Left colon (tissue), 2 donors: ENCODE measurements at places on chromosomes 5 and 9.

DNA sequence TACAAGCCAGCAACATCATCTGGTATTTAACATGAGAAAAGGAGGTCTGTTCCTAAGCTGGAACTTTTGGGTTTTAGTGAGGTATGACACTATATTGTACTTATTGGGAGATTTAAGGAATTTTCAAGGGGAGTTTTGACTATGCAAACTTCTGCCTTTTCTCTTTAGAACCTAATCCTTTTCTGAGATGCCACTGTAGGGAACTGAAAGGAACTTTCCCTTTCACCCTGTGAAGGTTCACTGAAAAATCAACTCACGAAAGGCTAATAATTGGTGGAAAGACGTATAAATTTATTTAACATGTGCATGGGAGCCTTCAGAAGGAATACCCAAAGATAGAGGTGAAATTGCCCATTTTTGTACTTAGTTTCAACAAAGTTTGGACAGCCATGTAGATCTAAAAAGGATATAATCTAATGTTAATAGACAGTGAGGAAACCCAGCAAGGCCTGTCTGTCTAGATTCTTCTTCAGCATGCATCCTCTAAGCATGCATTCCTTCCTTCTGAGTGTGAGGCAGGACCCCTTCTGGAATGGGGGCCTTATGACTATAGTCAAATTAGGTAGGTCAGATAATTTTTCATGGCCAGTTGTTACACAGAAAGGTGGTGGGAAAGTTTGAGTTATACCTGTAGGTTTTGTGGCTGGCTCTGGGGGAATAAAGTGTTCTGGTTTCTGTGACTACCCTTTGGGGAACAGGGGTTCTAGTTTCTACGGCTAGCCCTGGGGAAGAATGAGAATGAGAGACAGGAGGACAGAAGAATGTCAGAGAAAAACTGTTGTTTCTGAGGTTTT, 200.3 kb downstream of the C9orf152 start:
- DNase-seq = no peak

DNA sequence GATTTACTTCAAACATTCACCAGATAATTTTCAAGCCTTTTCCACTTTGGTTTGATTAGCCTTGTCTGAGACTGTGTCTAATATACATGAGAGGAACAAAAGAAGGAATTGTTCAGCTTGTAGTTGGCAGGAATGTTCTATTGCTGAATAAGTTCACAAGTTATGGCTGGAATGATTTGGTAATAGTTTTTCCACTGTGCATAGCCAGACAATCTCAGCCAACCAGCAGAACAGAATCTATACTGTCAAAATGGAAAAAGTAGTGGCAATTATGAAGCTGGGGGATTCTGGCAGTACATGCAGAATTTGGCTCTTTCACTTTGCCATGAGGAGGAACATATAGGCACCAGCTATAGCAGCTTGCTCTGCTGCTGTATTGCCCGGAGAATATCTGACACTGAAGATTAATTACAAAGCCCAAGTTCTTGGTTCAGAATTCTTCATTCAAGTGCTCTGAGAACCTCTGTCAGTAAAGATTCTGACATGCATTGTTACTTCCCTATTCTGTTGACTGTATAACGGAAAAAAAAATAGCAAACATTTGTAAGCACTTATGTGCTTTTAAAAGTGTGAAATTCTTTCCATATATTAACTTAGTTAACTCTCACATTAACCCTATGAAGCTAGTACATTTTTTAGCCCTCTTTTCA, 150.6 kb downstream of the PRR16 start:
- no peak for DNase-seq

DNA sequence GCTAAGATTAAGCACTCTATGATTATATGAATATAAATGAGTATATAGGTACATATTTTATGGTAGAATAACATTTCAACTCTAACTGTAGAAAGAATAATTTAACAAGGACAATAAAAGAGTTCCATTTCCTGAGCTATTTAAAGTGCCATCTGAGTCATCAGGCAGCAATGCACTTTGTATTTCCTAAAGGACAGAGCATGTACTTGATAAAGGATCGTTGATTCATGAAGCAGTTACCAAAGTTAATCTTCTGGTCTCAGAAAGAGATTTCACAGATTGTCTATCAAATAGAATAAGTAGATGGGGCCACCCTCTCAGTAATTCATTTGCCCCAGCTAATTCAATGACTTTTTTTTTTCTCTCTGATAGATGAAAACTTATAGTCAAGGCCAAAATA, 747.8 kb downstream of the CDH18 start:
- DNase-seq = no peak

DNA sequence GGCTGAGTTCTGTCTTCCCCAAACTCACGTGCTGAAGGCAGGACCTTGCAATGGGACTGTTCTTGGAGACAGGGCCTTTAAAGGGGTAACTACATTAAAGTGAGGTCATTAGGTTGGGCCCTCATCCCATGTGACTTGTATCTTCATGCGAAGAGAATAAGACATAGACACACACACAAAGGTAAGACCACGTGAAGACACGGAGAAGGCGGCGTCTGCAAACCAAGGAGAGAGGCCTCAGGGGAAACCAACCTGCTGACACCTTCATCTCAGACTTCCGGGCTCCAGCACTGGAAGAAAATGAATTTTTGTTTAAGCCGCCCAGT, 50.7 kb upstream of the KCNMB1 start:
- no peak for DNase-seq

- peak; percentile 2 for DNase-seq
Measured at GRCh38 chr9:134961331-134962064, 43.8 kb upstream of the FCN1 start.

- DNase-seq = no peak
Measured at GRCh38 chr9:120221844-120222243, 358.1 kb downstream of the CDK5RAP2 start.

DNA sequence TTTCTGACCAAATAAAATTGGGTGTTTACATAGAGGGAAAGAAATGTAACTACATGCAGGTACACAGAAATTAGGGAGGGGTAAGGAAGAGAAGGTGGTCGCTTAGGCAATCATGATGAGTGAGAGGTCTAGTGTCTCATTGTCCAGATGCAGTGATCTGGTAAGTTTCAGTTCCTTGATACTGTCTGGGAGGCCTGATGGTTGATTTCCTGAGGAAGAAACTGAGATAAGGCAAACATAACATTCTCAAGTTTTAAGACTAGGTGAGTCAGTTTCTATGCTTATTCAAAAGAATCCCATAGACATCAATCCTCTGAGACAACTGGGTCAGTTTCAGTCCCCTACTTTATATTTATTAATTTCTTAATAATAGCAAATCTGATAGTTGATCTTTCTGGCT, 843.3 kb upstream of the CDH10 start:
- DNase-seq = no peak

- DNase-seq = no peak
Measured at GRCh38 chr9:124291801-124292396, 34.1 kb downstream of the NEK6 start.

GRCh38 chr5:52560366-52560765, 227.3 kb upstream of the ITGA1 start:
- DNase-seq = no peak

- no peak for DNase-seq
Measured at GRCh38 chr9:108073823-108074222, 584.3 kb upstream of the KLF4 start.

DNA sequence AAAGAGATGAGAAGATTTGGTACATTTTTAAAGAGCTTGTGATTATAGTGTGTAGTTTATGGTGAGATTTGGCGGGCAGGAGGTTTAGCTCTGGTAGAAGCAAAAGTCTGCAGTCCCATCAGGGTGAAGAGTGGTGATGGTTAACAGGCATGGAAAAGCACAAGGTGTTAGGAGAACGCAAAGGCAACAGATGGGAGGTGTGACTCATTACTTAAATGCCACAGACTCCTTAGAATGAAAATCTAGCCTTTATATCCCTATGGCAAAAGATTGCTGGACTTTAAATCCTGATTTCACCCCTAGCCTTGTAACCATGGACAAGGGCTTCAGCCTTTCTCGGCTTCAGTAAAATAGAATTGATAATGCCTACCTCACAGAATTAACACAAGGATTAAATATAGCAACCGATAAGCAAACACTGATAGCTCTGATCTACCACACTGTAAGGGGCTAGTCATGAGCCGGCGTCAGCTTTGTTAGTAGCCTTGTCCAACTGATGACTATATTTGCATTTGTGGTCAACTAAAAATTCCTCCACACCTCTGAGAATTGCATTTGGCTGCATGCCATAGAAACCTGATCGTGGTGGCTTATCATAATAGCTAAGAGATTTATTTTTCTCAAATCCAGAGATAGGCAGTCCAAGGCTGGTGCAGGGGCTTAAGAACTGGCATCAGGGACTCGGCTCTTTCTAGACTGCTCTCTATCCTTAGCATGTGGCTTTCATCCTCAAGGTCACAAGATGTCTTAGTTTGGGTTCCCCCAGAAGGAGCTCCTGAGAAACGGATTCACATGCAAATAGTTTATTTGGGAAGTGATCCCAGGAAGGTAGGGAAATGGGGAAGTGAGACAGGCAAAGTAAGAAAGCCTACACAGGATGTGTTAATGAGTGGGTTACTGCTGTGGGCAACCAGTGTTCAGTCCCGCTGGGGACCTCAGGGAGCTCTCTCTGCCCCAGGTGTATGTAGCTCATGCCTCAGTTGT, 19.6 kb downstream of the MFAP3 start:
- peak; percentile 21 for DNase-seq

DNA sequence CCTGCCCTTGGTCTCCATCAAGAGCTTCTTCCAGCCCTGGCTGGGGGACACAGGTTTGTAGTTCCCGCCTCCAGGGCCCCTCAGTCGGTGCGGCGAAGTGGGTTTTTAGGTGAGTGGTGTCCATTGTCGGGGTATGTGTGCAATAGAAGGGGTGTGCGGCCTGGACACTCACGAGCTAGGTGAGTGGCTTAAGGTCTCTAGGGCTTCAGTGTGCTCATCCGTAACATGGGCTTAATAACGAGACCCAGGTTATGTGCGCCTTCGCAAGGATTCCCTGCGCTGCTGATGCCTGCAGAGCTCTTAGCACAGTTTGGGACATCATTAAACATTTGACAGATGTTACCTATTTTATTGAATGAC, 656 bp downstream of the CEP78 start:
- no peak for DNase-seq

DNA sequence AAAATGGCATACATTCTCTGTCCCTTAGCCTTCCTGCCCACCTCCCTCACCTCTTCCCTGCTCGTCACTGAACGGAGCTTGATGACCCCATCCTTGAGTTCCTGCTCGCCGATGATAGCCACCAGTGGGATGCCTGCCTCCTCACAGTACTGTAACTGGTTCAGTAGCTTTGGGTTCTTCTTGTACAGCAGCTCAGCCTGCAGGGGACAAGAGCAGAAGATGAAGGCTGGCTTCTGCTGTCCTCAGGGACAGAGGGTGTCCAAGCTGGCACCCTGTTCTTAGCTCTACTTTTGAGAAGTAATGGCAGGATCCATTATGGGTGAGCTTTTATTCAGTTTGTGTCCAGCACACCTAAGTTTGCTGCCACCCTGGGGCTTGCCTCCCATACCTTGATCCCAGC, 1.3 kb upstream of the DND1 start:
- DNase-seq = no peak

- DNase-seq = no peak
Measured at GRCh38 chr5:2071562-2071961, 188.8 kb upstream of the IRX4 start.

GRCh38 chr5:179606071-179606909, 17.2 kb downstream of the HNRNPH1 start:
- no peak for DNase-seq

- no peak for DNase-seq
Measured at GRCh38 chr5:126508962-126509279, 85.7 kb downstream of the GRAMD2B start.

- DNase-seq = no peak
Measured at GRCh38 chr5:16427587-16427986, 38.0 kb downstream of the ZNF622 start.

DNA sequence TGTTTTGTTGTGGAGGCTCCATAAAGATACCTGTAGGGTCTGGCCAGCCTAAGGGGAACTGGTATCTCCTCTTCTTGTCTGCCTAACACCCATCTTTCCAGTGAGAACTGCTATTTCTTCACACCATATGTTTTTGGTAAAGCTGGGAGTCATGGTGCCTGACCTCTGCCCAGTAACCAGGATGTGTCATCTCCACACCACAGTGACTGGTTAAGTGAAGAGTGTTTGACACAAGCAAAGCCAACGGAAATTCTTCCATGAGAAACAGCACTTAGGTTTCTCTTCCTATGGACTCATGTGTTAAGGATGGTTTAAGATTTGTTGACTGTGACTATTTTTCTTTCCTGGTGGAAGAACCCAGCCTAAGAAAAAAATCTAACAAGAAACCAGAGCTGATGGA, 111.5 kb downstream of the HTR4 start:
- no peak for DNase-seq

GRCh38 chr9:101167490-101168134, 139.1 kb downstream of the PLPPR1 start:
- no peak for DNase-seq

DNA sequence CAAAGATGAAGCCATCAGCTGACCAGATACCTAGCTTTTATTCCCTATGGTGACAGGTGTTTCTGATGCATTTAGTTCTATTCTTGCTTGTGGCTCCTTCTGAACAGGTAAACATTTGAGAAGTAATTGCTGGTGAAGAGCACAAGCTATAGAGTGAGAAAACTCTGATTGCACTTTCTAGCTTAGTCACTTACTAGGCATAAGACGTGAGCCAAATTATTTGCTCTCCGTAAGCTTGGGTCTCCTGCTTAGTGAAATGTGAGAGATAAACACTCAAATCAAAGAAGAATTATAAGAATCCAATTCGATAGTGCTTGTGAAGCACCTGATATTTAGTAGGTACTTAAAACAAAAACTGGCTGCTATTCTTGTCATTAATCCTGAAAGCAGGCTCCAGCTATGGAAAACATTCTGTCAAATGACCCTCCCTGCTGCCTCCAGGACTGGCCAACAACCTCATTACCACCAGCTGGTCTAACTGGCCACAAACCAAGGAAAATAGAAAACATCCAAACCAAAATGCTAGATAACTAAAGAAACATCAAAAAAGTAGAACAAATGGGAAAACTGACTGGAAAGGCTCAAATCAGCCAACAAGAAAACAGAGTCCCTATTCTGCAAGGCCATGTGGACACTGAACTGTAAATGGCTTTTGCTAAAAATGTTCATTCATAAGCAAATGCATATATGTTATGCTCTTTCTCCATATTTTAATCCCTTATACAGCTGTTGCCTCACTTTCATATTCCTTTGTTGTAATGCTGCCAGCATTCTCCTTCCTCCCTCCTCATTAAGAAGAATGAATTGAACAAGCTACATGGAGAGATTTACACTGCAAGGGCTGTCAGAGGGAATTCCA, 616.1 kb downstream of the DTWD2 start:
- DNase-seq = no peak

GRCh38 chr5:122442938-122443337, 130.9 kb downstream of the SNCAIP start:
- DNase-seq = no peak
